Skin of body (tissue), 3 donors: ENCODE measurements at places on chromosomes 7 and 10.

- DNase-seq: no peak
These were observed 83.1 kb downstream of the SNX10 start for GRCh38 chr7:26374647-26375373.

- no peak for DNase-seq
These were observed 3.0 kb upstream of the UPF2 start for GRCh38 chr10:12045596-12045995.

DNA sequence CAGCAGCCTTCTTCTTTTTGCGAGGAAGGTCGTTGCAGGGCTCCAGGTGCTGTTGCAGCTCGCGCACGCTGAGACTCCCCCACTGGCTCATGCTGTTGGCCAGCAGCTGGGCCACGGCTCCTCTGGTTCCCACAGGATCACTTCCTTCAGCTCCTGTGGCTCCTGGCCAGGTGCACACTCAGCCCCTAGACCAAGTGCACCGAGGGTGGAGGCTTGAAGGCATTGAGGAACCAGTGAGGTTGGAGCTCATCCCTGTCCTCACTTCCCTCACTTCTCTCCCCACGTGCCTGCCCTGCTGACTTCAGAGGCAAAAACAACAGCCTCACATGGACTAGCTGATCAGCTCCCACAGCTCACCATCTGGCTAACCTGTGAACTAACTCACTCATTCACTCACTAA, 46.2 kb upstream of the ADRB1 start:
- DNase-seq: no peak

DNA sequence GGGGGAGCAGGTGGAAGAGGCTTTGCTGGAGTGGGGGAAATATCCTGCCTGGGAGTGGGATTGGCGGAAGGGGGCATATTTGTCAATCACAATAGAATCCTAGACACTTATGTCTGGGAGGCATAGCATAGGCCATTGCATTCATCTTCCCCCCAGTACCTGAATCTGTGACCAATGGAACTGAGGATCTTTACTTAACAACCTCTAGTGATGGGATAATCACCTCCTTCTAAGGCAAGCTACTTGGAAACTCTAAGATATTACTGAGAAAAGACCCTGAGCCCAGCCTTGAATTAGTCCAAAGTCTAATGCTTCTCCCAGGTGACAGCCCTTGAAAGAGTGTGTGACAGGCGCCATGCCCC, 90.7 kb downstream of the NPSR1 start:
- DNase-seq: no peak

DNA sequence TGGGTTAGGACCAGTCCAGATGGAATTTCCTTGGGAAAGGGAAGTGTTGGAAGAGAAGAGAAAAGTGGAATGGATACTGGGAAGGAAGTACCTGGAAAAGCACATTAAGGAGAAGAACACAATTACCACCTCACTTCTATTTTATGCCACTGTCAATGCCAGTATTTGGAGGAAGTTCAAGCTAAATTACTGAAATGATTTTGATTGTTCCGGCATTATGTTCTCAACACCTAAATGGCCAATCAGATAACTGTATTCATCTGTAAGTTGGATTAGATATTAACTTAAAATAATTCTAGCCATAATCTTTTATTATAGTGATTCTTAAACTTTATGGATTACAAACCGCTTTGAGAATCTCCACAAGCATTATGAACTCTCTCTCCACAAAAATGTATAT, 7.3 kb downstream of the NPVF start:
- no peak for DNase-seq

DNA sequence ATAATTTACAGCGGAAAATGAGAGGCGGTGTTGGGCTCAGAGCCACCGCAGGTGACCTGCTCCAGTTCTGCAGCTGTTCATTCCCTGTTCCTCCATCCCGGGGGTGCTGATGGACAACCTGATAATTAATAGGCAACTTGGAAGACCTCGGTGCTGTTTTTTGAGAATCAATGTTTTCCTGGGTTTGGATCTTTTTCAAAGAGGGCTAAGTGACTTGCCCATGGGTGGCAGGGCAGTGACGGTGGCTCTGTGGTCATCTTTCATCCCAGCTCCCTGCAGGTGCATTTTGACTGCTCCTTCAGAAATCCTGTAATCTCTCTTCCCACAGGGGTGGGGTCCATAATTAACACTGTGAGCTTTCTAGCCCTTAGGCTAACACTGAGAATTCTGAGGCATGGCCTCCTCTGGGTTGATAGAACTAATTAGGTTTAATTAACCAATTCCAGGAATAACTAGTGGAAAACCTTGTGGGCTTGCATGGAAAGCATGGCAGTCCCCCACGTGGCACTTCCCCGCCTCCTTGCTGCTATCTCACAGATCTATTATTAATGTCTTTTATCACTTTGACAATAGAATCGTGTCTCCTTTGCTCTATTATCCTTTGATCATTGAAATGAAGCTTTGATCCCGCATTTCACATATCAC, 217.9 kb downstream of the GLRX3 start:
- DNase-seq: no peak

DNA sequence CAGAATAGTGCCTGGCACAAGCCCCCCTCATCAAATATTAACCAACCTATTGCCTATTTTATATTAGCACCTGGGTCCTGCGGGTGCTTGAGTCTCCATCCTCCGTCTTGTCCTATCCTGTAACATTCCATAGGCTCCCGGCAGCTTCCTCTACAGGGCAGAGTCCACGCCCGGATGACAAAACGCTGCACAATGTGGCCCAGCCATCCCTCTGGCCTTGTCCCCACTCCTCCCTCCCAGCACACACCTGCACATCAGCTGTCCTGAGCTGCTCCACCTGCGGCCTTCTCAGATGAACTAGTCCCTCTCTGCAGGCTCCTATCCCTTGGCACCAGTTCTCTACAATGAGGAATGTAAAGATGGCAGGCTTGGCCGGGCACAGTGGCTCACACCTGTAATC, 153.5 kb upstream of the PDE1C start:
- DNase-seq: no peak

GRCh38 chr10:16440396-16441133, 3.8 kb downstream of the PTER start:
- no peak for DNase-seq

GRCh38 chr7:22983257-22983855, 30.6 kb downstream of the HYCC1 start:
- DNase-seq: no peak

GRCh38 chr7:138125598-138126111, 49.4 kb downstream of the AKR1D1 start:
- no peak for DNase-seq

GRCh38 chr10:133373174-133374090, at the start of gene ECHS1:
Gene ECHS1 (minus strand): TSS chr10:133373354. CDS start chr10:133373333, 21 bp downstream.
- DNase-seq: peak; percentile 82

GRCh38 chr7:89826557-89826956, 327.7 kb upstream of the STEAP1 start:
- DNase-seq: no peak

GRCh38 chr10:89263531-89263930, 12.0 kb upstream of the LIPA start:
- DNase-seq: no peak
